ENCODE measurements at places on chromosomes 12 and 14.
A peak's percentile ranks its signal among the peaks of the same experiment; 100 is the strongest.

DNA sequence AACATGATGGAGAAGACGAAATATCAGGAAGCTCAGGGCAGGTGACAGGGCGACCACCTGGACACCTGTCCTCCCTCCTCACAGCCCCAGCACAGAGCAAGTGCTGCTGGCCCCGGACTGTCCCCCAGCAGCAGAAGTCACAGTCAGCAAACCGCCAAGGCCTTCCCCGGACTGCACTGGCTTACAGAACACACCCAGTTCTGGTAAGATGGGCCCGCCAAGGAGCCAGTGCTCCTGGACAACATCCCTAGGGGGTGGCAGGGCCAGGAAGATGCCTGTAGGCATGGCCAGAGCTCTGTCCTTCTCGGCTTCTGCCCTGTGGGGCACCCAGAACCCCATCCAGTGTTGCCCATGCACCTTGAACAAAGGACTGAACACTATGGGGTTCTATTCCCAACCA lies 77.9 kb downstream of the BCL11B start:
- no peak for DNase-seq

DNA sequence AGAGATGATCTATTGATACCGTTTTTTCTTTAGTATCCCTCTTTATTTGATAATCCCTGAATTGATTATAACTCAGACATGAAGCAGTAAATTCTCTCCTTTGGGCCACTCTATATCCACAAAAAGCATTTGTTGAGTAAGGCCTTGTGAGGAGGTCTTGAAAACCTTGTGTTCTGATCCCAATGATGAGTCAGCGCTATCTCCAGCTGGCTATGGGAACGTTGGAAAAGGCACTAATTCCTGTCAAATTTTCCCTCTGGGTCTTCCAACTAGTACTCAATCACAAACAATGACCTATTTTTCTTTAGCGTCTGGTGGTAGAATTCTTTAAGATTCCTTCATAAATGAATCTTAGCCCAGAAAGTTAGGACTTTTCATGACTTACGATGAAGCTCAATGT lies 168.4 kb upstream of the LRIG3 start:
- DNase-seq: no peak

DNA sequence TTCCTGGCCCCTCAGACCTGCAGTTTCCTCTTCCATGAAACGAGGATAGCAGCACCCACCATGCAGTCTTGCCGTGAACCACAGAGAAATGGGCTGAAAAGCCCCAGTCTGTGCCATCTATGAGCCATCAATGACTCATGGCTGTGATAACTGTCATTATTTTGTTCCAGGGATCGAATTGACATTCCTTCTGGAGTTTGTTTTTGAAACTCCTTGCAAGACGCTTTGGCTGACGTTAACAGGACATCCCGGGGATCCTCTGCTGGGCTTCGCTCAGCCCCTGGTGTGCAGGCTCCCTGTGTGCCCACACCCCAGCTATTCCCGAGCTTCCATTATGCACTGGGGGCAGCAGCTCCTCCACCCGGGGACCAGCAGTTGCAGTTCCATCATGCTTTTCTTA lies 33.8 kb downstream of the MMAB start:
- no peak for DNase-seq

DNA sequence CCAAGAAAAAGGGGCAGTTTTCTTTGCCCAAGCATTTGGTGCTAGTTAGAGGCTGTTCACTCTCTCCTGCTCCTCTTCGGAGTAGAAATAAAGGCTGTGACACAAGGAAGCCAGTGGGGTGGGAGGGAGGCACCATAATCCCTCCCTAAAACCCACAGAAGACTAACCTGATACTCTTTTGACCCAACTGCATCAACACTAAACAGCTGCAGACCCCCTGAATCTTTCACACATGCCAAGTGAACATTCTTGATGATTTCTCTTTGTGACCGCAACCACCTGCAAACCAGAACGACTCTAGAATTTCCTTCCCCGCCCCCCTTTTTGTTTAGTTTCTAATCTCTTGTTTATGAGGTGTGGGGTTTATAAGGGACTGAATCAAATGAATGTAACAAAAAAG lies 175.8 kb upstream of the BCL2L14 start:
- DNase-seq: peak; percentile 22

GRCh38 chr12:66620688-66621087 lies 58.2 kb downstream of the GRIP1 start:
- DNase-seq: no peak

GRCh38 chr14:41137741-41138140 lies 468.9 kb upstream of the LRFN5 start:
- no peak for DNase-seq

DNA sequence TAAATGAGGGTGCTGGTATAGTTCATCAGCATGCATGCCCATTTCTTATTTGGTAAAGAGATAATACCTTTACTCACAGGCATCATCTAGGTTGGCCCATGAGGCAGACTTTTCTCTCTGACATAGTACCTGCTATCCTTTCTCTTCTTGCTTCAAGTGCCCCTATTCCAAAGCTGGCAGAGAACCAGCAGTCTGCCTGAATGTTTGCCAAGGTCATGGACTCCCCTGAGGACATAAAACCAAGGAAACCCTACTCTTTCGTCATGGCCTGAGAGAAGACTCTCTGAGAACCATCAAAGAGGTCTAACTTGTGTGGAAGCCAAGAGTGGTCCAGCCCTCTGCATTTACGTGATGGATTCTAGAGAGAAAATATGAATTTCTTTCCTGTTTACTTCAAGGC lies 11.9 kb downstream of the PPP1R36 start:
- DNase-seq: no peak

DNA sequence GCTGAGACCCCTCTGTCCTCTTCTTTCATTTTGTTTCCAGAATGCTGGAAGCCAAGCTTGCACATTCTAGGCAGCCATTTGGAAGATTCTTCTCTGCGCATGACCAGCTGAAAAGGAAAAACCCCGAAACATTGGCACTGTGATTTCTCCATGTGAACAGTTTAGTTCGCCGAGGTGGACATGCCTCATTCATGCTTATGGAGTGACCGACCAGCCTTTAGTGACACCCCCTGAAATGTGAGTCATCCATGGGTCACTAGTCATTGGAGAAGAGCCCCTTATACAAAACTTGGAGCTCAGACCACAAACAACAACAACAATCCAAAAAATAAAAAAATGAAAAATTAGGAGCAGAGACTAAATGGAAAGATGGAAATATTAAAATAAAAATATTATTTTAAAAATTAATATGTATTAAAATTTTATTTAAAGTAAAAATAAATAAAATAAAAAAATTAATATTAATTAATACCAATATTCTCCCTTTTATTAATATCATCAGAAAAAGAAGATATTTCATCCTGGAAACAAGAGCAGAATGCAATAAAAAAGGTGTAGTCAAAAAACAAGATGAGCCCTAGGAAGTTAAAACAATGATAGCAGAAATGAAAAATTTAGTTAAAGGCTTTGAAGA lies 9.5 kb upstream of the KRT7 start:
- no peak for DNase-seq

GRCh38 chr14:63800083-63800482 lies 52.7 kb upstream of the SYNE2 start:
- DNase-seq: no peak

- no peak for DNase-seq
Measured at GRCh38 chr12:59179231-59179630, 258.9 kb upstream of the LRIG3 start.

- no peak for DNase-seq
Measured at GRCh38 chr12:124188561-124189405, 106.1 kb upstream of the RFLNA start.

Measured in activated CD4-positive, alpha-beta T cell treated with anti-CD3 and anti-CD28 coated beads for 36 hours (primary cell).